ENCODE measurements at places on chromosomes 4 and X.

- DNase-seq = no peak
Measured at GRCh38 chr4:168516841-168517240, 20.0 kb downstream of the PALLD start.

GRCh38 chr4:86054286-86055032 is 305.4 kb downstream of the MAPK10 start:
- no peak for DNase-seq

DNA sequence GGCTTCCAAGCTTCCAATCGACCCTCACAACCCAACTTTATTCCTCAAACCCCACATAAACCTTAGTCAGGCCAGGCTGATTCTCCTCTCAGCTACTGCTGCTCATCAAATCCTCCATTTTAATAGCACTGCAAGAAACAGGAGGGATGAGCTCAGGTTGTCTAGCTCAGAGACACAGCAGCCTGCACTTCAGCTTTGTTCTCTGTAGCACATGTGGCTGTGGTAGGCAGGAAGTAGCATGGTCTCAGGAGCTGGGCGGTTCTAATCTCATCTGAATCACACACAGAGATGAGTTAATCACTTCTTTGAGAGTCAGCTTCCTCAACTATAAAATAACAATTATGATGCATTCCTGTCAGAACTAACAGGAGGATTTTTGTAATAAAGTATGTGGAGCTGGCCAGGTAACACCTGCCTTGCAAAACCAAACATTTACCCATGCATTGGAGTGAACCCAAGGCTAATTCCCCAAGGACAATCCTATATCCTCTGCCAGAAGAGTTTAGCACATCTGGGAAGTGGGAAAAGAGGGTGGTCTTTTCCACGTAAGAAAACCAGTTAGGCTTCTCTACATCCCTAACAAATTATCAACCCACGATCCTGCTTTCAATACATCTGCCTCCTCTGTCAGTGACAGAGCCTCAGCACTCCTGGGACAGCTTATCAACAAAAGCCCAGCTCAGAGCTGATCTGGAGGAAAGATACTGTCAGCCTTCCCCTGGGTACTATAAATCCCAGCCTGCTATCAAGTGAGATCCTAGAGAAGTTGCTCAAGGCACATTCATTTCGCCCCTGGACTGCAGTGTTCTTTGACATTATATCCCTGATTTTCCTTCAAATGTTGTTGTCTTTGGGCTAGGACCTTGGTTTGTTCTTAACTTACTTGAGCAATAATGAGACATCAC is 32.8 kb downstream of the ELOVL6 start:
- DNase-seq = peak; percentile 38

- no peak for DNase-seq
Measured at GRCh38 chr4:3471098-3471760, 8.1 kb downstream of the DOK7 start.

GRCh38 chrX:39839371-39839770 is 258.4 kb downstream of the BCOR start:
- DNase-seq = no peak

GRCh38 chrX:129566073-129566472 is 26.0 kb downstream of the OCRL start:
- no peak for DNase-seq

- no peak for DNase-seq
Measured at GRCh38 chrX:17596546-17597205, 140.6 kb upstream of the SCML1 start.

GRCh38 chr4:24482871-24483270 is 101.5 kb downstream of the DHX15 start:
- DNase-seq = no peak

DNA sequence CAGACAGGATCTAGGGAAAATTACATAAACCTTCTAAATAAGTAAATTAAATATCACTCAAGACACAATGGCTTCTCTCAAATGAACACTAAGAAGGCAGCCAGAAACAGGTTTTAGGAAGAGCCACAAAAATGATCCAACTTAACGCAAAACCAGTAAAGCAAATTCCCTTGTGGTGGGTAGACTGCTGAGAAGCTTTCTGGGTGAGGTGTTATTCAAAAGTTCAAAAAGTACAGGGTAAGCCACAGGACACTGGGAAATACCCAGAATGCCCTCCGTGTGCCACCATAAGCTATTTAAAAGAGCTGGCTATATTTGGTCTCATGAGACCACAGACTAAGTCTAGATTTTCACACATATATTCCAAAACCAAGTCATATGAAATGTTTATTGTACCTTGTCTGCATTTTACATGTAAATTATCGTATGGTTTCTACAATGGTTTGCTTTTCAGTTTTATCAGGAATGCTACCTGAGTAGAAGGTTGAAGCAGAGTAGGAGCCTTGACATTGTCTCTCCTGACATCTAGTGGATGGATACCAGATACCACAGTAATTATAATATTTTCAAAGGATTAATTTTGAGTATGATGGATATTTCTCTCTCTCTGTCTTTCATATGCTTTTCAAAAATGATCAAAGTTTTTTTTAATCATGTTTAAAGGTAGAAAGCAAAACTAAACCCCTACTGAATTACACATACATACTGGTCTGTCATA is 109.3 kb upstream of the KLHL13 start:
- DNase-seq = no peak

DNA sequence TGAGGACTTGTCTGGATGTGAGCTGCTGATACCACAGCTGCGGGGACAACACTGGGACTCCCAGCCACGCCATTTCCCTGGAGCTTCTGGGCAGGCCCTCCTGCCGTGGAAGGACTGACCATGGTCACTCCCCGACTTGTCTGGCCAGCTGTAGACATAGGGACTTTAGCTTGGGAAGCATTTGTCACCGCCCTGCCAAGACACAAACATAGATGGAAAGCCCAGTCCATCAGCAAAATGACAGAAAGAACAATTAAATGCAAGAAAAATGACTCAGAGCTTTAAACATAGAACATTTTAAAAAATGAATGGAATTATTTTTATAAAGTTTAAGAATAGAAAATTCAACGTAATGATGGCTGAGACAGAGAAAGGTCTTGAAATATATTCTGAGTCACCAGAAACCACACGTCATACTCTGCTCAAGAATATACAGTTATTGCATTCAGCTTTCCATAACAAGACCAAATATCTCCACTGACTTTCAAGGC is 107.6 kb upstream of the CBR4 start:
- no peak for DNase-seq

DNA sequence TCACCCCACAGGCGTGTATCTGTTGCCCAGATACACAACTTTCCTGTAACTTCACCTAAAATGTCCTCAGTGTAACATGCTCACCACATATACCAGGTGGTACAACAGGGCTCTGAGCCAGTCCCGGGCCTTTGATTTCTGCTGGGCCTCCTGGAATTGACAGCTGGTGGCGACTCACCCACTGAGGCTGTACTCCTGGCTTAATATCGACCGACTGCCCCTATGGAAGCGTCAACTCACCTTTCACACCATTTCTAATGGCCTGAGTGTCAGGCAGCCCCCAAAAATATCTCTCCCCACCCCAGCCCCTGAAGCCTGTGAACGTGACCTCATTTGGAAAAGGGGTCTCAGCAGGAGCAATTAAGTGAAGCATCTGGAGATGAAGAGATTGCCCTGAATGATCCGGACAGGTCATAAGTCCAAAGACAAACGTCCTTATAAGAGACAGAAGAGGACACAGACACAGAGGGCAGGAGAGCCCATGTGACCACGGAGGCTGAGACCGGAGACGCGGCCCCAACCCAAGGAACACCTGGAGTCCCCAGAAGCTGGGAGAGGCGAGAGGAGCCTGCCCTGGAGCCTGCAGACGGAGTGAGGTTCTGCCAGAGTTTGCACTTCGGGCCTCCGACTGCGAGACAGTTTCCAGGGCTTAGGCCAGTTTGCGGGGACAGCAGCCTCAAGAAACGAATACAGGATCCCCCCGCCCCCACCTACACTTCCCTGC is 12.6 kb upstream of the MXD4 start:
- no peak for DNase-seq

GRCh38 chrX:131288738-131289511 is at the start of gene IGSF1:
TSS of gene IGSF1 (minus strand) at chrX:131289306. CDS start at chrX:131286674, 2,632 bp downstream.
- no peak for DNase-seq

DNA sequence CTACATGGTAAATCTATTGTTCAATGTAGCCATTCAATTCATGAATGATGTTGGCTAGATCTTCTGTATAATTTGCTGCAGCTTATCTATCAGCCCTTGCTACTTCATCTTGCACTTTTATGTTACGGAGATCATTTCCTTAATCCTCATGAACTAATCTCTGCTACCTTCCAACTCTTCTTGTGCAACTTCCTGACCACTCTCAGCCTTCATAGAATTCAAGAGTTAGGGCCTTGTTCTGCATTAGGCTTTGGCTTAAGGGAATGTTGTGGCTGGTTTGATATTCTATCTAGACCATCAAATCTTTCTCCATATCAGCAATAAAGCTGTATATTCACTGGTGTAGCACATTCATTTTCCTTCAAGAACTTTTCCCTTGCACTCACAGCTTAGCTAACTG is 36.7 kb upstream of the MAP9 start:
- DNase-seq = no peak

DNA sequence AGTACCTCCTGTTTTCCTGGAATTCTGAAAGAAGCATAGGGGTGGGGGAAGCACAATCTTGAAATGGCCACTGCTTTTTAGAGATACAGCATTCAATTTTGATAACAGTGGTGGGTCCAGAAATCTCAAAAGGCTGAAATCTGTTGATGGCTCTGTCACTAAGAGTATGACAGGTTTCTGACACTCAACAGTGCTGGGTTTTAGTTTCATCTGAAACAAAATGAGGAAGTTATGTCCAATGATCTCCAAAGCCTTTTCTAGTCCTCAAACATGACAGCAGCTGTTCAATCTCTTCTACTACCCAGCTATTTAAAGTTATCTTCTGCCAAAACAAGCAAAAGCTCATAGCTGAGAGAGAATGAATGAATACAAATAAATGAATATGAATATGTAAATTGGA is 110.5 kb downstream of the IL1RAPL1 start:
- no peak for DNase-seq

DNA sequence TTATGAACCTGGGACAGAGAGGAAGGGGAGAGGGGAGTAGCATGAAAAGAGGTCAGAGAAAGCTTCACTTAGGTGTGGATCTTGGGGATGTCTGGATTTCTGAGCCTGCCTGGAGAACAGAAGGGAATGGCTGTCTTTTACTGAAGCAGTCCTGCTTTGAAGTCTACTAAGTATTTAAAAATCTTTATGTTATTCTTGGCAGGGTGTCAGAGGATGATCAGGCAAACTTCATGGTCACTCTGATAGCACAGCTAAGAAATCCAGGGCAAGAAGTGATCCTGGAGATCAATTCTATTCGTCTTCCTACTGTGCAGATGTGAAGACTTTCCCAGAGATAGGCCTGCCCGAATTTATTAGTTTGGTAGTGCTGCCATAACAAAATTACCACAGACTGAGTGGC is 464.4 kb upstream of the BOD1L1 start:
- DNase-seq = no peak

- no peak for DNase-seq
Measured at GRCh38 chrX:17635231-17635630, 102.1 kb upstream of the SCML1 start.

DNA sequence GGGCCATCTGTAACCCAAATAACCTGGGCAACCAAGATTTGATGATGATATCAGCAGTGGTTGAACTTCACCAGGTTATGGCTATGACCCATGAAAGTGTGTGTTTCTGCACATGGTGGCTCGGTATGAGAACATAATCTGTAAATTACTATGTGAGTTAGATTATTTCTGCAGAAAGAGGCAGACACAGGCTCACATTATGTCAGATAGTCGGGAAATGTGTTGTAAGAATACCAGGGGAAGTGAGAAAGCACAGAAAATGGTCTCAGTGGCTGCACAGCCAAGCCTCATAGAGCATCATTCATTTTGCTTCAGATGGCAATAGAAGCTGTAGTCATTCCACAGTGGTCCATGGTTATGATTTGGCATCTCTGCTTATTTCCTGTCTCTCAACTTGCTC is 63.0 kb upstream of the RBPJ start:
- no peak for DNase-seq

GRCh38 chrX:51496501-51497291 is at the start of gene NUDT11:
TSS of gene NUDT11 (minus strand) at chrX:51496592. CDS start at chrX:51496444, 148 bp downstream.
- peak; percentile 2 for DNase-seq

- DNase-seq = no peak
Measured at GRCh38 chr4:184887333-184887732, 61.6 kb upstream of the ACSL1 start.

- peak; percentile 83 for DNase-seq
Measured at GRCh38 chrX:109732807-109733612, at the start of gene ACSL4. TSS of gene ACSL4 (minus strand) at chrX:109733257. CDS start at chrX:109683363, 49,894 bp downstream.

DNA sequence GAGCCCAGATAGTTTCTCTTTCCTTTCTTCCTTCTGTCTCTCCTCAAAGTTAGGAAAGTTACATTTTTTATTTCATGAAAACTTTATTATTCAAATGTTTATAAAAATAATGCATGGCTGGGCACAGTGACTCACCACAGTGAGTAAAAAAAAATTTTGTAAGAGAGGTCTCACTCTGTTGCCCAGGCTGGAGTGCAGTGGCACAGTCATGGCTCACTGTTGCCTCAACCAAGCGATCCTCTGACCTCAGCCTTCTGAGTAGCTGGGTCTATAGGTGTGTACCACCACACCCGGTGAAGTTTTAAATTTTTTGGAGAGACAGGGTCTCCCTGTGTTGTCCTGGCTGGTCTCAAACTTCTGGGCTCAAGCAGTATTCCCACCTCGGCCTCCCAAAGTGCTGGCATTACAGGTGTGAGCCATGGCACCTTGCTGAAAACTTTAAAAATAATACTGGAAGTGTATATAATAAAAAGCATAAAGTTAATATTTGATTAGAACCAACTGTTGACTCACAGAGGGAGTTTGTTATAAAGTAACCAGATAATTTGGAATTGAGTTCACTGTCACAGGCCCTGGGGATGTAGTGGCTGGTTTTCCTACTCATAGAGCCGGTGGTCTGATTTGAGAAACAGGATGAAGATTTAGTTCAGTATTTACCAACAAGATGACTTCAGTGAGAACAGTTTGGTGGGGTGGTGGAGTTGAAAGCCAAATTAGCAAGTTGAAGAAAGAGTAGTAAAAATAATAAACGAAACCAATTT is 18.0 kb downstream of the CMC4 start:
- no peak for DNase-seq

DNA sequence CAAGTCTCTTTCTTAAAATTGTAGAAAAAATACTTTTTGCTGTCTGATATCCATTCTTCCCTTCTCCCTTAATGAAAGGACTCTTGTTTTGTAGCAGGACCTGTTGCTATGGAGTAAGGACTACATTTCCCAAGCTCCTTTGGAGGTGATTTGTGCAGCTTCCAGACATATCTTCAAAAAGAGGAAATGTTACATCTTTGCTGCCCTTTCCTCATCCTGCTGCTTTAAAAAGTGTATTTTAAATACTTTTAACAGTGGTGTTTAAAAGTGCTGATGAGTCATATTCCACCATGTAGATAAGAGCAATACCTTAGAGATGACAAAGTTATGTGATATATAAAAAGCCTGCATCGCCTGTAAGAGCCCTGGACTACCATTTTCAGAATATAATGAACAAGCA is 98.7 kb downstream of the CFAP299 start:
- DNase-seq = no peak

- no peak for DNase-seq
Measured at GRCh38 chr4:145308598-145308997, 128.2 kb upstream of the OTUD4 start.

GRCh38 chr4:168507178-168507815 is 10.4 kb downstream of the PALLD start:
- no peak for DNase-seq

- no peak for DNase-seq
Measured at GRCh38 chr4:44916411-44916810, 190.1 kb upstream of the GNPDA2 start.

Measured in activated CD4-positive, alpha-beta T cell treated with anti-CD3 and anti-CD28 coated beads, Interleukin-2, amount 50 U/mL, for 1 hour (primary cell).